ENCODE measurements at places on chromosomes 2 and 18. TPM values are rescaled to one million over a fixed set of nuclear protein-coding genes. Genes with fewer than 3 reads are reported as not detected.

Gene NAB1
- 44.2 TPM for total RNA-seq

Gene PMS1
- 37.1 TPM for total RNA-seq

Gene ELOA2
- not detected for total RNA-seq

Gene FAM237A
- total RNA-seq = not detected

Gene RAD51AP2
- total RNA-seq = not detected

Gene CKAP2L
- 6.1 TPM for total RNA-seq

Gene POTEC
- not detected for total RNA-seq

Gene FOXD4L1
- not detected for total RNA-seq

Gene MBD5
- total RNA-seq = 31.1 TPM

Gene CPO
- total RNA-seq = not detected

DNA sequence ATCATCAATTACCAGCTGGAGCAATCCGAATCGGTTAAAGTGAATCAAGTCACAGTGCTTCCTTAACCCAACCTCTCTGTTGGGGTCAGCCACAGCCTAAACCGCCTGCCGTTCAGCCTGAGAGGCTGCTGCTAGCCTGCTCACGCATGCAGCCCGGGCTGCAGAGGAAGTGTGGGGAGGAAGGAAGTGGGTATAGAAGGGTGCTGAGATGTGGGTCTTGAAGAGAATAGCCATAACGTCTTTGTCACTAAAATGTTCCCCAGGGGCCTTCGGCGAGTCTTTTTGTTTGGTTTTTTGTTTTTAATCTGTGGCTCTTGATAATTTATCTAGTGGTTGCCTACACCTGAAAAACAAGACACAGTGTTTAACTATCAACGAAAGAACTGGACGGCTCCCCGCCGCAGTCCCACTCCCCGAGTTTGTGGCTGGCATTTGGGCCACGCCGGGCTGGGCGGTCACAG, 496 bp upstream of the ITGA4 start:
- no peak for DNase-seq
- H3K4me1 ChIP-seq = peaks cover 32% of the 10 kb centered on the region
- H3K27me3 ChIP-seq = no peaks in the 10 kb centered on the region
- peak overlapping the region; percentile 82 for H3K4me3 ChIP-seq

GRCh38 chr2:60072609-60073008, 480.8 kb downstream of the BCL11A start:
- peaks cover 7% of the 10 kb centered on the region for H3K4me1 ChIP-seq
- no peaks in the 10 kb centered on the region for H3K36me3 ChIP-seq
- no peak overlapping the region for H3K4me3 ChIP-seq

GRCh38 chr2:7878786-7879482, 802.9 kb upstream of the ID2 start:
- H3K27ac ChIP-seq = no peak overlapping the region
- no peak for DNase-seq
- H3K27me3 ChIP-seq = peaks cover 14% of the 10 kb centered on the region
- H3K4me3 ChIP-seq = no peak overlapping the region
- H3K36me3 ChIP-seq = no peaks in the 10 kb centered on the region

GRCh38 chr2:9089831-9090230, 86.3 kb upstream of the MBOAT2 start:
- no peak for DNase-seq
- H3K27ac ChIP-seq = no peak overlapping the region
- H3K4me3 ChIP-seq = no peak overlapping the region
- H3K4me1 ChIP-seq = peaks cover 47% of the 10 kb centered on the region

DNA sequence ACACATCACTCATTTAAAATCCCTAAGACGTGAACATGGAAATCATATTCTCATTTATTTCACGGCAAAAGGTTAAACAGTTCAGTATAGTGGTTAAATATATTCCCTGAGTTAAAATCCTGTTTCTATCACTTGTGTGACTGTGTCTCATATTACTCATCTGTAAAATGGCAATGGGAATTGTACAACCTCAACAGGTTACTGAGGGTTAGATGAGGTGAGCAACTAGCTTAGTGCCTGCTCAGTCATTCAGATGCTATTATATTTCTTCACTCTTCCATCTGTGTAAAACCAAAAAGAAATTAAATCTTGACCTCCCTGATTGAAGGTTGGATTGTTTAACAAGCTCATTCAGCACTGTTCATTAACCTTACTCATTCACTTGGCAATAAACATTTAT, 212.4 kb upstream of the STK17B start:
- H3K27me3 ChIP-seq = no peaks in the 10 kb centered on the region
- H3K27ac ChIP-seq = no peak overlapping the region
- H3K4me1 ChIP-seq = peaks cover 25% of the 10 kb centered on the region
- H3K4me3 ChIP-seq = no peak overlapping the region
- DNase-seq = no peak

- no peak for DNase-seq
- H3K27ac ChIP-seq = peak overlapping the region; percentile 38
- no peak overlapping the region for H3K4me3 ChIP-seq
- peaks cover 4% of the 10 kb centered on the region for H3K4me1 ChIP-seq
- no peaks in the 10 kb centered on the region for H3K36me3 ChIP-seq
Observed at GRCh38 chr2:202193305-202193704, 45.1 kb downstream of the SUMO1 start.

DNA sequence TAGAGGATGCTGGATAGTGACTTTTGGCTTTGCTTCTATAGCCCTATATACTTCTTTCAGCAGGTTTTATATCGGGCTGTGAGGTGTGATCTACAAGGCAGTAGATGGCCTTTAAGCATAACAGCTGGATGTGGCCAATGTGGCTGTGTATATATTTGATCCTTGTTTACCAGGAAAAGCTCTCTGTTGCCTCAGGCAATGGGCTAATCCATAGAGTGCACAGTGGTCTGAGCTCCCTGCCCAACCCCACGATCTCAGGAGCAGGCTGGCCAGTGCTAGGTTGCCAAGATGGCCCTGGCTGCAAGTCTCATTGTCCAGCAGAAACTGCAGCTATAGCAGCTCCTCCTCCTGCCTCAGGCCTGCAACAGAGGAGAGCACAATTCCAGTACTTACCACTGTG, 72.3 kb upstream of the SPHKAP start:
- no peaks in the 10 kb centered on the region for H3K4me1 ChIP-seq
- no peak overlapping the region for H3K4me3 ChIP-seq
- no peaks in the 10 kb centered on the region for H3K36me3 ChIP-seq
- no peaks in the 10 kb centered on the region for H3K27me3 ChIP-seq

- H3K36me3 ChIP-seq = peaks cover 2% of the 10 kb centered on the region
- H3K4me1 ChIP-seq = peaks cover 88% of the 10 kb centered on the region
- no peaks in the 10 kb centered on the region for H3K27me3 ChIP-seq
- peak overlapping the region; percentile 55 for H3K4me3 ChIP-seq
Observed at GRCh38 chr18:48832938-48833700, 117.6 kb downstream of the SMAD7 start.

GRCh38 chr2:181953881-181954537, 31.6 kb upstream of the PPP1R1C start:
- H3K36me3 ChIP-seq = no peaks in the 10 kb centered on the region
- no peaks in the 10 kb centered on the region for H3K27me3 ChIP-seq
- peaks cover 41% of the 10 kb centered on the region for H3K4me1 ChIP-seq
- H3K27ac ChIP-seq = no peak overlapping the region
- DNase-seq = no peak
- peak overlapping the region; percentile 25 for H3K4me3 ChIP-seq

- no peaks in the 10 kb centered on the region for H3K4me1 ChIP-seq
- no peak overlapping the region for H3K27ac ChIP-seq
- no peak for DNase-seq
Observed at GRCh38 chr2:16002575-16002974, 62.2 kb downstream of the MYCN start.

DNA sequence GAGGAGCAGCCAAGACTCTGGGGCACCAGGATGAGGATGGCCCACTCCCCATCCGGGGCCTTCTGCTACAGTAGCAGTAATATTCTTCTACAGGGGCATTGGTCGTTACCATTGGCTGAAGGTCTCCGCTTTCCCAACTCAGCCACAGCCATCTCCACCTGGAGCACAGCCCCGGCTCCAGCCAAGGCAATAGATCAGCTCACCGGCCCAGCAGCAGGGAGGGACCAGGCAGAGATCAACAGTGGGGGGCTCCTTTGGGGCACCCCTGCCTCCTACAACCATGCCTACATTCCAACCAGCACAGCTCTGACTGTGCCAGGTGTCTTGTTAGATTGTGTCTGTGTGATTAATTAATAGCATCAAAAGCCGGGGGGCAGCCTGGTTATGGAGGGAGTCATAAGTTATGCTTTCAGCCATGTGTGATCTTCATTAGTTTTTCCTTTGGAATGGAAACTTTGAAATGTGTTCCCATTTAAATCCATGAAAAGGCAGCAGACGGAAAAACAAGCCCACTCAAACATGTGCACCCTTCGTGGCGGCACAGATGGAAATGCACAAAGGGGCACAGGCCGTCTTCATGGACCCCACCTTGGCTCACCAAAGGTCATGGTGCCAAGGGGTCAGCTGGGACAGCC, 68.6 kb upstream of the BZW1 start:
- no peaks in the 10 kb centered on the region for H3K36me3 ChIP-seq
- H3K4me3 ChIP-seq = no peak overlapping the region
- no peak overlapping the region for H3K27ac ChIP-seq
- DNase-seq = no peak
- H3K4me1 ChIP-seq = peaks cover 35% of the 10 kb centered on the region

DNA sequence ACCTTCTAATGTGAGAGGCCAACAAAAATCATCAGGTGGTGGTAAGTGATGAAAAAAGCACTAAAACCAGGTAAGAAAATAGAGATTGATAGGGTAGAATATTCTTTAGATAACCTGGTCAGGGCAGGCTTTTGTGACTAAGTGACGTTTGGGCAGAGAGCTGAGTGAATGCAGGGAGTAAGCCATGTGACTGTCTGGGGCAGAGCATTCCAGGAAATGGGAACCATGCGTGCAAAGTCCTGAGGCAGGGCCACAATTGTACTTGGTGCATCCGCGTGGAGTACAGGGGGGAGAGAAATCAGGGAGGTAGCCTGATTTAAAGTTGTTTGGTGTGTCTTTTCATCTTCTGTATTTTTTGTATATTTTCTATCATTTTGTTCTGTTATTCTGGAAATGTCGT, 102.5 kb downstream of the LYPD6B start:
- H3K36me3 ChIP-seq = no peaks in the 10 kb centered on the region
- H3K4me3 ChIP-seq = no peak overlapping the region
- H3K27ac ChIP-seq = no peak overlapping the region
- peaks cover 2% of the 10 kb centered on the region for H3K4me1 ChIP-seq
- DNase-seq = no peak
- no peaks in the 10 kb centered on the region for H3K27me3 ChIP-seq

GRCh38 chr2:238820197-238820596, 27.7 kb upstream of the TWIST2 start:
- H3K36me3 ChIP-seq = peaks cover 2% of the 10 kb centered on the region
- H3K27me3 ChIP-seq = peaks cover 38% of the 10 kb centered on the region
- H3K4me3 ChIP-seq = no peak overlapping the region
- DNase-seq = no peak

- H3K4me1 ChIP-seq = peaks cover 32% of the 10 kb centered on the region
- DNase-seq = no peak
- H3K4me3 ChIP-seq = no peak overlapping the region
Observed at GRCh38 chr18:45617284-45617683, 2.0 kb downstream of the SLC14A2 start.

DNA sequence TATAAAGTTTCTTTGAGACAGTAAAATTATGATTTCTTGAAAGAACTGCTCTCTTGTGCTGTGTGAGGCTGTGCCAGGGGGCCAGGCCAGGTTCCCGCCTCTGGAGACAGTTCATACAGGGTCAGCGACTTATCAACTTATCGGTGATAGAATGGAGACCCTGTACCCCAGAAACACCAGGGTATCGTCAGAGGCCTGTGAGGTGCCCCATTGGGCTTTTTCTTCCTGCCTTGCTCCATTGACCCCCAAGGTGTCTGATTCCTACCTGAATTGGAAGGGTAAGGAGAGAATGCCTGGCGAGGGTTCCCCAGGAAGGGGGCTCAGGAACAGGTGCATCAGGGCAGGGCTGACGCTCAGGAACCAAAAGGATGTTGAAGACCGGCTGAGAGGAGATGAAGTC, 4.3 kb downstream of the DLX1 start:
- no peak for DNase-seq
- no peak overlapping the region for H3K27ac ChIP-seq
- H3K4me1 ChIP-seq = peaks cover 47% of the 10 kb centered on the region
- H3K4me3 ChIP-seq = no peak overlapping the region

DNA sequence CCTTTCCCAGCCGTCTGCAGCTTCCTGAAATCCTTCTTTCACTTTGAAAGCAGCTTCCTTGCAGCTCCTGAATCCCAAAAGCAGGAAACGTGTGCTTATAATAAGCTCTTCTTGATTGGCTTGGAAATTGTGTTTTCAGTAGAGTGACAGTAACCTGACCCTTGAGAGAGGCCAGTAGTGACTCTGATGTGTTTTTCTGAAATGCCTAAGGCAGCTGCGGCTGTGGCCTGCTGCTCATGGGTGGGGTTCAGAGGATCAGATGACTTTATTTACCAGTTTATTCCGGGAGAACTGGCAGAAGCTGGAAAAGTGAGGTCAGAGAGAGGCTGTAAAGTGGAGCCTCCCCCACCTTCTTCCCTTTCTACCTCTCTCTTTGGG, 31.9 kb upstream of the RPIA start:
- peak overlapping the region; percentile 90 for H3K27ac ChIP-seq
- H3K36me3 ChIP-seq = no peaks in the 10 kb centered on the region
- H3K4me1 ChIP-seq = peaks cover 29% of the 10 kb centered on the region
- H3K4me3 ChIP-seq = peak overlapping the region; percentile 35

- H3K4me1 ChIP-seq = no peaks in the 10 kb centered on the region
- H3K27ac ChIP-seq = no peak overlapping the region
- DNase-seq = no peak
- no peak overlapping the region for H3K4me3 ChIP-seq
Observed at GRCh38 chr18:3425446-3425845, 24.5 kb upstream of the TGIF1 start.

GRCh38 chr18:7248877-7249276, 18.0 kb downstream of the LRRC30 start:
- no peak overlapping the region for H3K4me3 ChIP-seq
- H3K27me3 ChIP-seq = peaks cover 4% of the 10 kb centered on the region
- DNase-seq = no peak
- no peak overlapping the region for H3K27ac ChIP-seq
- H3K36me3 ChIP-seq = no peaks in the 10 kb centered on the region

DNA sequence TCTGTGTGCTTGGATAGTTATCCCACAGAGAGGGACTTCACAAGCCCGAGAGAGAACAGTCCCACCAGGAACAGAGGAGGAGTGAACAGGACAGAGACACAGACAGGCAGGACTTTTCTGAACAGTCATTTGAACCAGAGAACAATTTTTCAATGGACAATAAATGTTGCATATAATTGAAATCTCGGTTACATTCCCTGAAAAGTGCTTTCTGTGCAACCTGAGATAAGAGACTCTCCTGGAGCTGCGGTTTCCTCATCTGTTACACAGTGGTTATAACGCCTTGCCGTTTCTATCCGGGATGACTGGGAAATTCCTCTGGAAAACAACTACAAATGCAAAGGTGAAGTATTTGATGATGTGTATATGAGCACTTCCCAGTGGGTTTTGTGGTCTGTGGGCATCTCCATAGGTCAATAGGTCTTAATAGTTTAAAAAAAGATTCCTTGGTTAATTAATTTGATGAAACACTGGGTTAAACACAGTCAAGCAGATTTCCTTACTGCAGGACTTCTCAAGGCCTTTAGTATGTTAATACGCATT, 87.2 kb upstream of the HPCAL1 start:
- H3K4me3 ChIP-seq = no peak overlapping the region
- H3K4me1 ChIP-seq = peaks cover 3% of the 10 kb centered on the region
- peaks cover 2% of the 10 kb centered on the region for H3K27me3 ChIP-seq
- H3K36me3 ChIP-seq = no peaks in the 10 kb centered on the region
- no peak for DNase-seq
- H3K27ac ChIP-seq = no peak overlapping the region

All from chondrocyte (in vitro differentiated cells).